ENCODE measurements at places on chromosomes 1 and 21.

- DNase-seq = peak; percentile 89
These were observed 34.2 kb downstream of the BATF3 start for GRCh38 chr1:212665241-212666115.

DNA sequence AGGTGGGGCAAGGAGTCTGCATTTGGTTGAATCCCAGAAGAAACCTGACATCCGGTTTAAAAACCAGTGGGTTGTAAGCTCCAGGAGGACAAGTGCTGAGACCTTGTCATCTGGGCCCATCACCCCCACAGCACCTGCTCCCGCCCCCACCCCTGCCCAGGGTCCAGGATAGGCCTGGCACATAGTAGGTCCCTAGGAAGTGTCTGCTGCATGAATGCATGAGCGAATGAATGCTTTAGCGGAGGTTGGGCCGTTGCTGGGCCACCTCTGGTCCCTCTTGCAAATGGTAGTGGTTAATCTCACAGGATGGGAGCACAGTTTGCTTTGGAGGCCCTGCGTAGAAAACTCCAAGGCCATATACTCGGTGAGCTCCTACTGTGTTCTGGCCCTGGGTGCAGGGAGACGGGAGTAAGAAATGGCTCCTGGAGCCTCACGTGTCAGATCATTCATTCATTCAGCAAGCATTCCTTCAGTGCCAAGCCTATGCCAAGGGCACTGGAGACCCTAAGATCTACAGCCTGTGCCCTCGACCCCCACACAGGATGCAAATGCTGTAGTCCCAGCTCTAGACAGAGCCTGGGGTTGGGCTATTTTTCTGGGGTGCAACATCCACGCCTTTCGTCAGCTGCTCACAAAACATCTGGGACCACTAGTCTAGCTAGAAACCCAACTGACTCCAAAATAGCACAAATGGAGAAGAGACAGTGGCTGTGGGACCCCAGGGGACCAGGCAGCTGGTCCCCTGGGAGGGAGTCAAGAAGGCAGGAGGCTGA, 28.9 kb downstream of the EPHA2 start:
- DNase-seq = no peak

DNA sequence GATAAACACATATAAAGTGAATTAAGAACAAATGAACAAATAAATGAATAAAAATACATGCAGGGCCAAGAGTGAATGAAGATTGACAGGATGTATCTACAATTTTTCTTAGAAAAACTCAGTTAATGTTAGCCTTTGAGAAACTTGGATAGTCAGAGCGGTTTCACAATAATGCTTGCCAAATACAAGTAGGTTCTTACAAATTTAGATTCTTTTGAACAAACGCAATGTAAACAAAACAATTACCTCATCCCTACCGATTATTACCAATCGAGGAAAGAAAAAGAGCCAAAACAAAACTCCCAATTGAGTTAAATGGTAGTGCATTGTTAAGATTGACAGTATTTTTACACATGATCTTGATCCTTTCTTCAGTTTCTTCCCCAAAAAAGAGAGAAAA, 176.9 kb upstream of the DEPDC1 start:
- DNase-seq = no peak

GRCh38 chr1:214551436-214552173, at the start of gene PTPN14:
PTPN14 (minus strand) TSS chr1:214551602; CDS start chr1:214464803, 86,799 bp downstream.
- no peak for DNase-seq

DNA sequence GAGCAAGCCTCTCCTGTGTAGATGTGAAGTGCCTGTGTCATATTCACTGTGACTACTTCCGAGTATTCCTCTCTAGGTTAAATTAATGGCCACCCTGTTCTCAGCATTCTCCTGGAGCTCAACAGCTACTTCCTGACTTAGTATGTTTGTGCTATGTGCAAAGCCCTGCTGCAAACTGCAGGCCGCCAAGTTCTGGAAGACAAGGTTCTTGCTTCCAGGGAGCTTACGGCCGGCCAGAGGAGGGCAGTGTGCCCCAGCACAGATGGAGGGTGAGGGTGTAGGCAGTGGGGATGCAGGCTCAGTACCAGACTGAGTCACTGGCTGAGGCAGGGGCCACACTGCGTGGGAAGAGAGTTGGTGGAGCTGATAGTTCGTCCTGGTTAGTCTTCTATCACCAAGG, 43.2 kb downstream of the ELK4 start:
- peak; percentile 39 for DNase-seq

- DNase-seq = no peak
These were observed 55.1 kb upstream of the ADARB1 start for GRCh38 chr21:45019076-45019886.

GRCh38 chr1:93459126-93459525, 11.2 kb downstream of the FNBP1L start:
- DNase-seq = no peak

DNA sequence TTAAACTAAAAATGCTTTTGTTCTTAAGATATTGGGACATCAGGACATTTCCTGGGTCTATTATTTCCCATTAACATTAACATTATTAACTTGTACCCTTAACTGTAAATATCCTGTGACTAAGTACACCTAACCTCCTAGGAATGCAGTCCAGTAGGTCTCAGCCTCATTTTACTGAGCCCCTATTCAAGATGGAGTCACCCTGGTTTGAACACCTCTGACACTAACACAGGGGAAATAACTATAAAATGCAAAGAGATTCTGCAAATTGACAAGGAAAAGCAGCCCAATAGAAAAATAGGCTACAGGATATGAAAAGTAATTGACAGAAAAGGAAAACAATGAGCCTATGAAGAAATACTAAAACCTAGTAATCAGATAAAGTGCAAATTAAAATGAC, 11.6 kb upstream of the NCMAP start:
- no peak for DNase-seq

GRCh38 chr1:100942304-100943046, 46.6 kb downstream of the SLC30A7 start:
- DNase-seq = no peak

DNA sequence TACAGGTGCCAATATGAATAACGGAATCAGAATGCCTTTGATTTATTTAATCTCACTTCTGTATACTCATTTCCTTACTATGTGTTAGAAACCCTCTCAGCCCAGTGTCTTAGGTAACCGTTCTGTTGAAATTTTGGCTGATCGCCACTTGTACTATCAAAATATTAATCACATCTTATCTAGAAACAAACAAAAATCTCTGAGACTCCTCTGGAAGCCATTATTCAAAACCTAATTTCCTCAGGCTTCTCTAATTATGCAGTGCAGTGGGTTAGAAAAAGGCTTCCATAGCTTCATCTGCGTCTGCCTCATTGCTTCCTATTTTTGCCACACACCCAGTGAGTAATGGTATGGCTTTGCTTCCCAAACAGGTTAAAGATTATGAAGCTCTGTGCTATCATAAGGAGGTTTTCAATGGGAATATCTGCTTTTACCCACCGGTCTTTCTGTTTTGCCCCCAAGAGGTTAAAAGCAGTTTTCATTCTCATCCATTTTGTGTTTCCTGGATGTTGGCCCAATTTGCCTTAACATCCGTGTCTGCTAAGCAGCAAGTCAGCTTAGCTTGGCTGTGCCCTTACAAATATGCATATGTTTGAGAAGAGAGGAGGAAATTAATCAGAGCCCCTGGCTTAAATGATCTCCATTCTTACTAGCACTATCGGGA, 129.6 kb downstream of the RYR2 start:
- DNase-seq = no peak

DNA sequence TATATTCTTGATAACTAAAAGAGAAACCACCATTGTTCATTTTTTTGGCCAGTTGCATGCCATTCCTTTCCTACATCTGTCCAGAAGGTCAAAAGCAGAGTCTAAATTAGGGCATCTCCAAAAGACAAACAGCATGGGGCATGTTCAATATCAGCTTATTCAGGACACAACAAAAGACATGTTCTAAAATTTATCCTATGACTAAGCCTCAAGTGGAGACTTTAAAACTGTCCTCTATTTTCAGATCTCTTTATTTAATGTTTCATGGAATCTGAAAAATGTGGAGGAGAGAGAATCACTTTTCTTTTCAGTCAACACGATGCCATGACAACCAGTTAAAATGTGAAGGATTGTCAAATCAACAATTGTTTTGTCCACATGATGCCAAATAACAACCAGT, 303.4 kb upstream of the PRMT6 start:
- DNase-seq = no peak

GRCh38 chr1:59487335-59488031, 190.6 kb downstream of the FGGY start:
- no peak for DNase-seq

- no peak for DNase-seq
These were observed 87.1 kb downstream of the SLC5A9 start for GRCh38 chr1:48309564-48310082.

- no peak for DNase-seq
These were observed 101.3 kb upstream of the ESRRG start for GRCh38 chr1:216824511-216824910.

- no peak for DNase-seq
These were observed 3.0 kb upstream of the MCL1 start for GRCh38 chr1:150582371-150582770.

- DNase-seq = no peak
These were observed 21.4 kb upstream of the RNF11 start for GRCh38 chr1:51214615-51215131.

- no peak for DNase-seq
These were observed 86.2 kb downstream of the SLC66A1 start for GRCh38 chr1:19398309-19398760.

DNA sequence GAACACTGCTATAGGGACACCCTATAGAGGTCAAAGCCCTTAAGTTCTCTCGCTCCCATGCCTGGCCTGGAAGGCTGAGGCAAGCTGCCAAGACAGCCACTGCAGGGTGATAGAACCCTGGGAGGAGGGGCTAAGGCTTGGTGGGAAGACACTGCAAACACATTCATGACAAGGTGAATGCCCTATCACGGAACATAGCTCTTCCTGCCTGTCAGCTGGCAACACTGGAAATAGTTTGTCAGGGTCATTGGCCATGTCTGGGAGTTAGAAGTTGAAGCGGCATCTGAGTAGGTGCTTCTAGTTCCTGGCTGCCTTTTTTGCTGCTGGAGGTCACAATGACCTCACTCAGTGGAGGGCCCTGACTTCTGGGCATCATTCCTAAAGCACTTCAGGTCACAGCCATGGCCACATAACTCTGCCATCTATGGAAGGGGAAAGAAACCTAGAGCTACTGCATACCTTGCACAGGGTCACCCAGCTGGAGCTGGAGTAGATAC, 4.2 kb downstream of the FABP3 start:
- DNase-seq = no peak

GRCh38 chr1:114505148-114505561, 5.8 kb downstream of the TRIM33 start:
- no peak for DNase-seq

DNA sequence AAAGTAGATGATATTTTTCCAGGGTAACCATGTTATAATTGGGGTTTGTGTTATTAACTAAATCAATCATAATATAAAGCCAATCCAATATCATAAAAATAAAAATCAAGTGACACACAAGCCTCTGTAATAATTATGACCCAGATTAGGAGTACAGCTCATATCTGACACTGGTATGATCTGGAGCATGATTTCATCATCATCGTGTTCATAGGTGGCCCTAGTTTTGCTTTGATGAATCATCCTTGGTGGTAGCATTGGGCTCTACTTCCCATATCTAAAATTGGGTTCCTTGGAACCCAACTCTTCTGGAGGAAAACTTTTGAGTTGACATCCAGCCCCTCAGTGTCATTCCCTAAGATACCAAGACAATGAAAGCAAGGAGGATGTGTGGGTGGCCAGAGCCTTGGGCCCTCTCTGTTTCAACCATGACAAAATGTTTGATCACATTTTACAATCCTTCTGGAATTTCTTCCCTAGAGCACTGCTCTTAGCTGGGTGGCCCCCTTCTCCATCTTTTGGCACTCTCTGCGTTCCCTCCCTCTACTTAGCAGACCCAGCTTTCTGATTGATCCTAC, 37.0 kb upstream of the ENAH start:
- no peak for DNase-seq

GRCh38 chr1:36339215-36339614, 15.8 kb upstream of the EVA1B start:
- no peak for DNase-seq

DNA sequence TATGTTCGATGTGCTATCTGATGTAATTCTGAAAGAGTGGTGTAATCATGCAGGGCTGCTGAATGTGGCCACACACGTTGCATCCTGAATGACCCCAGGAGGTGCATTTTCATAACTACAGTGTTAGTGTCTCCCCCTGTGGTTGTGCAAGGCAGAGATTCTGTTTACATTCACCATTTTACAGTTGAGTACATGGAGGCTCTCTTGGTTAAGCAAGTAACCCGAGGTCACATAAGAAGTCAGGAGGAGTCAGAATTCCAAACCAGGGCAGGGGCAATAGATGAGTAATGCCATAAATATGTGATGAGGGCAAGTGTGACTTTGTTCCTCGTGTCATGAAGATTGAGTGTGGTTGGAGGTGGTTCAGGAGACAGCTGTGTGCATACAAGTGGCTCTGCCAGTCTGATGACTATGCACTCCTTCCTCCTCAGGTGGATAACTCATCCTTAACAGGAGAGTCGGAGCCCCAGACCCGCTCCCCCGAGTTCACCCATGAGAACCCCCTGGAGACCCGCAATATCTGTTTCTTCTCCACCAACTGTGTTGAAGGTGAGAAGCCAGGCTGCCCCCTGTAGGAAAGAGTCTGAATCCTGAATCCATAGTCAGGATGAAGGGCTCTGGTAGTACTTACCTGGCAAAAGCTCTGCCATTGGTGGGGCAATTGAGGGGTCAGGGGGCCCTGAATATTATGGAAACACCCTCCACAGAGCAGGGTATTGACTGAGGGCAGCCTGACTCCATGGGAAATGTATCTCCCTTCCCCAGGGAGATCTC, 9.3 kb downstream of the ATP1A2 start:
- no peak for DNase-seq

DNA sequence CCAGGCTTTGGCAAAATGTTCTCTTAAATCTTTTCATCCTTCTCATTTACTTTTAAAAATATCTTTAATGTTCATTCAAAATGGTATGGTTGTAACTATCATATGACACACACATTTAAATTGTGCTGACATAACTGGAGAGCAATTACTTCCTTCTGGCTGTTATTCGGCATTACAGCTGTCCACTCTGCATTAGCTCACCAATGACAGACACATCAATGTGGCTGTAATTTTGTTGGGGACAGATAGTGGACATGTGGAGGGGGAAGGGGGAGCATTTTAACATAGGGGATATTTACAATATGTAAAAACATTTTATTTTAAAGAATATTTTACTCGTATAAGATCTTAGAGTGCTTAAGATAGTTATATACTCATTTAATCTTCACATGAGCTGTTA, 319.8 kb downstream of the HMCN1 start:
- DNase-seq = no peak

DNA sequence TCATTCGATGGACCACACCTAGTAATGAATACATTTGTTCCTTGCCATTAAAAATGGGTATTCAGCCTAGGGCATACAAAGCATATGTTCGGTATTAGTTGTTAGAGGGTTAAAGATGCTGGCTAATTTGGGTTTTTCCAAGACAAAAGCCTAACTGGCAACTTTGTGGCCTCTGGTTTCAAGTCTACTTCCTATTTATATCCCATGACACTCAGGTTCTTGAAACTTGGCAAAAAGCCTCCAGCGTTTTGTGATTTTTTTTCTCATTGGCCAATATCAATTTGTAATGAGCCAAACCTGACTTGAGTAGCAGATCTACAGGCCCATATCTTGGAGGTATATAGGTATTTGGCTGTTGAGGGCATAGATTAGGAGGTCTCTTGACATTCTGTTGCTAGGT, 75.3 kb downstream of the C1orf21 start:
- no peak for DNase-seq

- no peak for DNase-seq
These were observed 870.7 kb downstream of the BRINP3 start for GRCh38 chr1:189606795-189607476.
